ENCODE measurements at places on chromosomes 6 and 20. TPM values are rescaled to one million over a fixed set of nuclear protein-coding genes. Genes with fewer than 3 reads are reported as not detected.

FLRT3 gene
- 1.2 TPM for total RNA-seq

CST3 gene
- total RNA-seq, result 558 TPM

TNFRSF6B gene
- 2.2 TPM for total RNA-seq

IDH3B gene
- total RNA-seq, result 62.7 TPM

PPP1R3G gene
- 0.25 TPM for total RNA-seq

SLC22A16 gene
- total RNA-seq, result not detected

RPP40 gene
- 4.2 TPM for total RNA-seq

RNF217 gene
- 22.5 TPM for total RNA-seq

ANKRD66 gene
- not detected for total RNA-seq

DYNLT2 gene
- total RNA-seq, result 1.3 TPM

CYP39A1 gene
- 0.62 TPM for total RNA-seq

SLC13A3 gene
- 0.13 TPM for total RNA-seq

TNFRSF21 gene
- total RNA-seq, result 4.3 TPM

HLA-F gene
- total RNA-seq, result 17.0 TPM

KIFC1 gene
- total RNA-seq, result not detected

DDX43 gene
- not detected for total RNA-seq

Measured in psoas muscle (tissue), 8 donors.